H9 (cell line): ENCODE measurements at places on chromosomes 4 and X. TPM values are rescaled to one million over a fixed set of nuclear protein-coding genes. Genes with fewer than 3 reads are reported as not detected.

GRCh38 chr4:173527103-173527891 lies 2.7 kb downstream of the HAND2 start:
- peak; percentile 77 for DNase-seq
- no peaks in the 10 kb centered on the region for H3K4me1 ChIP-seq
- H3K36me3 ChIP-seq = no peaks in the 10 kb centered on the region; the same call in 1 of the 3 replicates
- H3K4me3 ChIP-seq = no peak overlapping the region
- peaks cover 95% of the 10 kb centered on the region for H3K27me3 ChIP-seq

DNA sequence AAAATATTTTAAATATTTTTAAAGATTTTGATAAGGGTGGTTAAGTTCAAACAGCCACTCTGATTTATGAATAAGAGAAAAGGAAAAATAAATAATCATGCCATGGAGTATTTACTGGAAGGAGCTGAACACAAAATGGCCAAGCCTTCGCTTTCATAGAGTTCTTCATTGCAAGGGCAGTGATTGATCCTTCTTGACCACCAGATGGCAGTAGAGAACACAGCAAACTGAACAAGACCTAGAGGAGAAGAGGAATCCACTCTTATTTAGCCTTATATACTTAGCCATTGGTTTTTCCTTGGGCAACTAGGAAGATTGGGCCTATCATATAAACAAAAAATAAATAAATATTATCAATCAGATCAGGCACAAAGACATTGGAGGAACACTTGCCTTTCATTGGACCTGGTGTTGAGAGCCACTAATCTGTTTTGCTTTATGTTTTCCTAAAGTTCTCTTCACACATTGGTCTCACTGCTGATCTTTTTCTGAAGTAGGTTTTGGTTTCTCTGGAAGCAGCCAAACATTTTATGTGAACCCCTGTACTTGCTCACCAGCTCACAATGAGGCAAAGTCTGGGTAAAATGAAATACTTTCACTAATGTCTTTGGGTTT lies 58.1 kb upstream of the PARM1 start:
- no peak overlapping the region for H3K27ac ChIP-seq
- H3K27me3 ChIP-seq = no peaks in the 10 kb centered on the region
- H3K4me1 ChIP-seq = no peaks in the 10 kb centered on the region
- no peak overlapping the region for H3K4me3 ChIP-seq
- no peaks in the 10 kb centered on the region for H3K36me3 ChIP-seq
- peak; percentile 31 for DNase-seq

DNA sequence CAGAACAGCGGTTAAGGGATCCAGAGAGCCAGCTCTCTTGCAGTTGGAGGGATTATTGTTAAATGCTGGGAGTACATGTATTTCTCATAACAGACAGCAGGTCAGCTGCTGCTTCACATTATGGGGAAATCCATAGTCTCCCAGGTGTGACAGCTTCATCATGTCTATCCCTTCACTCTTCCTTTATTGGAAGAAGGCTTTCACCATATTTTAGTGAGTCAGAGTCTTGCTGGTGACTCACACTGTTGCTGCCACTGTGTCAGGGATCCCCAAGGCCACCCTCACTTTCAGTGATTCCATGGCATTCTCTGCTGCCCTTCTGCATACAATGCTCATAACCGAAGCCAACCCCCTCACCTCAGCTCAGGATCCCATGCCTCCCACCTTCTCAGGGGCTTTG lies 32.9 kb upstream of the PAGE5 start:
- no peaks in the 10 kb centered on the region for H3K27me3 ChIP-seq
- no peaks in the 10 kb centered on the region for H3K4me1 ChIP-seq
- DNase-seq = no peak

DNA sequence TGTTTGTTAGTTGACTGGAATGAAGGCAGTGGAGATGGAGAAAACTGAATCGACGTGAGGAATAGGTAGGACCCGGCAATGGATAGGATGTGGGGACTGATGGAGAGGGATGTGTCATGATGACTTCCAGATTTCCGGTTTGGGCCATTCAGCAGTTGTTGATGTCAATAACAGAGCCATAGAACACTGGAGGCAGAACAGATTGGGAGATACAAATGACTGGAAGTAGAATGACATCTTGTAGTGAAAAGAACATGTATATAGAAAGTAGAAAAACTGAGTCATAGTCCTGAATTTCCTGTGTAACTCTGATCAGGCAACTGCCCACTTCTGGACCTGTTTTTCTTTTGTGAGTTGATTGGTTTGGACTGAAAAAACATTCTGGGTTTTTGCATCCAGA lies 24.5 kb downstream of the CETN2 start:
- no peaks in the 10 kb centered on the region for H3K4me1 ChIP-seq
- no peak for DNase-seq
- no peaks in the 10 kb centered on the region for H3K36me3 ChIP-seq
- no peaks in the 10 kb centered on the region for H3K27me3 ChIP-seq

- peak overlapping the region; percentile 30; the same call in 1 of the 3 replicates for H3K4me3 ChIP-seq
- H3K4me1 ChIP-seq = peaks cover 7% of the 10 kb centered on the region; the same call in 1 of the 2 replicates
- H3K27ac ChIP-seq = no peak overlapping the region
- H3K36me3 ChIP-seq = peaks cover 15% of the 10 kb centered on the region
These were observed 115.3 kb downstream of the LDB2 start for GRCh38 chr4:16783119-16783518.

DNA sequence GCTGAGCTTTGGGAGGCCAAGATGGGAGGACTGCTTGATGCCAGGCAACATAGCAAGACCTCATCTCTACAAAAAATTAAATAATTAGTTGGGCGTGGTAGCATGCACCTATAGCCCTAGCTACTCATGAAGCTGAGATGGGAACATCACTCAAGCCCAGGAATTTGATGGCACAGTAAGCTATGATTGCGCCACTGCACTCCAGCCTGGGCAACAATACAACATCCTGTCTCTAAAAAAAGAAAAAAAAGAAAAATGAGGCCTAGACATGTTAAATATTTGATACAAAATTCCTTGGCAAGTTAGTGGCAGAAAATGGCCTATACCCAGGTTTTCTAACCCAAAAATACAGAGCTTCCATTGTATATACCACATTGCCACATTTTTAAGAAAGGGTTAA lies 88.1 kb upstream of the MAB21L2 start:
- H3K36me3 ChIP-seq = no peaks in the 10 kb centered on the region
- H3K4me3 ChIP-seq = no peak overlapping the region
- H3K4me1 ChIP-seq = no peaks in the 10 kb centered on the region
- H3K27me3 ChIP-seq = no peaks in the 10 kb centered on the region
- no peak for DNase-seq
- H3K27ac ChIP-seq = no peak overlapping the region

DNA sequence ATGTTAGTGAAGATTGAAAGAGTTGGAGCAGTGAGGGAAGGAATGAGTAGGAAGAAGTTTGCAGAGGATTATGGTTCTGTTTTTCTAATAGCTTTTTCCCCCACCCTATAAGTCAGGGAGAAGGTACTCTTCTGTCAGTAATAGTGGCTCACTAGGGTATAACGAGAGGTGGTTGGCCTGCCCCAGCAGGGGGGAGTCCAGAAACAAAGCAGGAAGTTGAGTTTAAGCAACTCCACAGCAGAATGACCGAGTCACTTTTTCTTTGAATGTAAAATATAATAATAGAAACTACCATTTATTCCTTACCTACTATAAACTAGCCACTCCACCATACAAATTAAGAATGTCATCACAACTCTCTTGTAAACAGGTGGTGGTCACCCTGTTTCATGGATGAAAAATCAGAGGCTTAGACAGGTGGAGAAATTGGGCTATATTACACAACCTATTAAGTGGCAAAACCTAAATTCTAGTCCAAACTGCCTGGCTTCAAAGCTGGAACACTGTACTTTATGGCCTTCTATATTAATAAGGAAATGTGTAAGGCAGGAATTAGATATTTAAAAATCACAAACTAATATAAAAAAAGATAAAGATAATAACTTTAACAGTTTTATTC lies 21.9 kb downstream of the AP1AR start:
- H3K4me1 ChIP-seq = no peaks in the 10 kb centered on the region; the same call in 1 of the 2 replicates
- H3K27me3 ChIP-seq = no peaks in the 10 kb centered on the region
- H3K27ac ChIP-seq = no peak overlapping the region
- H3K4me3 ChIP-seq = no peak overlapping the region
- DNase-seq = no peak

The TECRL gene
- total RNA-seq = not detected in 2 replicates

The TRIM75 gene
- total RNA-seq = not detected in 2 replicates

- no peak overlapping the region for H3K4me3 ChIP-seq
- H3K36me3 ChIP-seq = peaks cover 2% of the 10 kb centered on the region; the same call in 1 of the 2 replicates
- H3K27ac ChIP-seq = no peak overlapping the region
- H3K4me1 ChIP-seq = no peaks in the 10 kb centered on the region
- H3K27me3 ChIP-seq = no peaks in the 10 kb centered on the region
These were observed 782.2 kb downstream of the ARAP2 start for GRCh38 chr4:35461931-35462659.

The UCP1 gene
- not detected in 2 replicates for total RNA-seq
